ENCODE measurements at places on chromosomes 1 and 21. TPM values are rescaled to one million over a fixed set of nuclear protein-coding genes. Genes with fewer than 3 reads are reported as not detected.

- no peak overlapping the region for H3K27ac ChIP-seq
- H3K4me1 ChIP-seq = peaks cover 18% of the 10 kb centered on the region
- no peak overlapping the region for H3K4me3 ChIP-seq
- DNase-seq = peak; percentile 54
- H3K36me3 ChIP-seq = no peaks in the 10 kb centered on the region
- H3K27me3 ChIP-seq = no peaks in the 10 kb centered on the region
Measured at GRCh38 chr1:27643600-27644368, 8.8 kb upstream of the FGR start.

- H3K4me3 ChIP-seq = no peak overlapping the region
- H3K4me1 ChIP-seq = no peaks in the 10 kb centered on the region
- H3K36me3 ChIP-seq = no peaks in the 10 kb centered on the region
- no peaks in the 10 kb centered on the region for H3K27me3 ChIP-seq
- no peak for DNase-seq
- no peak overlapping the region for H3K27ac ChIP-seq
Measured at GRCh38 chr21:26438976-26439375, 134.1 kb downstream of the CYYR1 start.

DNA sequence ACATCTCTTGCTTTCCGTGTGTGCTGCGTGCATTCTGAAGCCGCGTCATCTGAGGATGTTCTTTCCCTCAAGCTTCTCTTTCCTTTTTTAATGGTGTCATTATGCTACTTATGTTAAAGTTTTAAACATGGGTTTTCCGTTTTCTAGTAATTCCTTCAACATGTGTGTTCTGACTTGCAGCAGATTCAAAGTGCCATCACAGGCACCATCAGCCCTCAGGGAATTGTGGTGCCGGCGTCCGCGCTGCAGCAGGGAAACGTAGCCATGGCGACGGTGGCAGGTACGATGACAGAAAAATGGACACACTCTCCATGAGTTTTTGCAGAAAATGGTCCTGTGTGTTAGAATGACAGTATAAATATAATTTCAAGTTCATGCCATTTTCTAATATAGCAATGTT is 42.4 kb downstream of the PKNOX1 start:
- peaks cover 7% of the 10 kb centered on the region for H3K4me1 ChIP-seq
- no peak for DNase-seq
- H3K4me3 ChIP-seq = no peak overlapping the region

Gene OR2AK2
- total RNA-seq = not detected

Gene FCRL6
- total RNA-seq = not detected
